ENCODE measurements at places on chromosomes 1 and 21.

DNA sequence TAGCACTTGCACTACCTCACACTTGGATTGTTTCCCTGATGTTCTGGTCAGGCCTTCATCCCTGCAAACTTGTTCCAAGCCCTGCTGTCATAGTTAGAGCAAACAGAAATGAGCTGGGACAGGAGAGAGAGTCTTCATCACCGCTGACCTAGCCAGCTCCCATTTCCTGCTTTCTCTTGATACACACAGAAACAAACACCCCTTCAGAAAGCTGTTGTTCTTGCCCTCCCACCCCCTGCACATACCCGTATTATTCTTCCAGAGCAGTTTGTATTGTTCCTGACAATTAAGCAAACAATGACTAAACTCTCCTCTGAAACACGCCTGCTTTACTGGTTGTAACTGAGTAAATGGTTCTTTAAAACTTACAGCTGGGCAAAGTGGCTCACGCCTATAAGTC, 2.9 kb upstream of the SYT2 start:
- no peak for DNase-seq

DNA sequence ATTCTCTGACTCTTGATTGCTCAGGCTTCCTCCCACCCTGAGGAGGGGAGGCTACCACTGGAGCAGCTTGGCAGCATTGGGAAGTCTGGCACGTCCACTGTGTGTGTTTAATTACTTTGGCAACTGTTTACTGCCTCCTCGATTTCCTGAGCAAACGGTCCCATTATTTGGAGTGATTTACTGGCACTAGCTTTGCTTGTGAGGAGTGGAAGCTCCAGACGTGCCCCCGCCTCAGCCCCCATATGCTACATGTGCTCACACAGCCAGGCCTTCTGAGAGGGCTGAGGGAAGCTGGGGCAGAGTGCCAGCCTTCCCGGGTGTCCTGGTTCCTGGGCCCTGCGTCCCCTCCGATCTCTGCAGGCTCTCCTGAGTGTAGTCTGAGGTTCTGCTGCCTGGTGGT, 306.2 kb downstream of the PTPRU start:
- no peak for DNase-seq

DNA sequence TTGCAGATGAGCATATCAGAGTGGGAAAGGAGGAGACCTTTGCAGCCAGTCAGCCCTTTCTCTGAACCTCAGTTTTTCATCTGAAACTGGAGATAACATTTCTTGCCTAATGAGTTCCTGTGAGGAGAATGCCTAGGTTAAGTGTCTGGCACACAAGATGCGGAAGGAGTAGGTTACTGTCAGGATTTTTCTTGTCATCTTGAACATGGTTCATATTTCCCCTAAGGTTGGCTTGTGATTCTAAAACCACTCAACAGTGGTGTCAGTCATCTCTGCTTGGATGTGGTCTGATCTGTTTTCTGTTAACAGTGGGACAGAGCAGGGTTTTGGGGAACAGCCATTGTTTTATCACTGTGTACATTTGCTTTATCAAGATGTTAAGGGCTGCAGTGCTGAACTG, 70.6 kb downstream of the TGFB2 start:
- DNase-seq = no peak

- DNase-seq = no peak
Observed at GRCh38 chr1:183636334-183636682, 725 bp upstream of the ARPC5 start.

GRCh38 chr1:170692866-170693575, 29.1 kb downstream of the PRRX1 start:
- no peak for DNase-seq

DNA sequence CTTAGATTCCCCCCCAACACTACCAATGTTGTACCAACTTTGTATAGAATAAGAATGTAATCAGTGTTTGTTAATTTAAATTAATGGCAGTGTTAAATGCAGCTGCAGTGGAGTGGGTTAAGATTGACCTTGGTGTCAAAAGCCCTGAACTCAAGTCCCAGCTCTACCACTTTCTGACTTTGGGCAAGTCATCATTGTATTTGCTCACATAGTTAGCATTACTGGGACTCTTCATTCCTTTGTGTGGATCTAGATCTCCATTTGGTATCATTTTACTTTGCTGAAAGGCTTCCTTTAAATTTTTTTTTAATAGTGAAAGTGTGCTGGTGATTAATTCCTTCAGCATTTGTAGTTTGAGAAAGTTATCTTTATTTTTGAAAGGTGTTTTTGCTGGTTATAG, 22.2 kb upstream of the PHGDH start:
- DNase-seq = no peak

- peak; percentile 72 for DNase-seq
Observed at GRCh38 chr1:21293537-21294265, 3.4 kb upstream of the ECE1 start.

DNA sequence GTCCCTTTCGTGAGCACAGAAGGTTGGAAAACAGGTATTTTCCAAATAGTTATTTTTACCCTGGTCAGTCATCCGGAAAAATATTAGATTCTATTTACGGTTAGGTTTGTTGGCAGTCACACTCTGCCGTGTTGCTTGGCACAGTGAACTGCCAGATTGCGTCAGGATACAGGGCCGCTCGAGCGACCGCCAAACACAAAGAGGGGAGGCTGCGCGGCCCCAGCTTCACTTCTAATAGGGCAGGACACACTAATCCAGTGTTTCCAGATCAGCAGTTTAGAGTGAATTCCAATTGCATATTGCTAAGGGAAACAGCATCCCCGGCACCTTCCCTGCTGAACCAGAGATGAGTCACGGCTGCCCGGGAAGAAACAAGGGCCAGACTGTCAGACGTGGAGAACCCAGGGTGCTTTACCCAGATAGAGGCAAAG, 22.9 kb downstream of the UMODL1 start:
- DNase-seq = no peak

GRCh38 chr1:22137004-22137720, 5.7 kb downstream of the WNT4 start:
- no peak for DNase-seq

DNA sequence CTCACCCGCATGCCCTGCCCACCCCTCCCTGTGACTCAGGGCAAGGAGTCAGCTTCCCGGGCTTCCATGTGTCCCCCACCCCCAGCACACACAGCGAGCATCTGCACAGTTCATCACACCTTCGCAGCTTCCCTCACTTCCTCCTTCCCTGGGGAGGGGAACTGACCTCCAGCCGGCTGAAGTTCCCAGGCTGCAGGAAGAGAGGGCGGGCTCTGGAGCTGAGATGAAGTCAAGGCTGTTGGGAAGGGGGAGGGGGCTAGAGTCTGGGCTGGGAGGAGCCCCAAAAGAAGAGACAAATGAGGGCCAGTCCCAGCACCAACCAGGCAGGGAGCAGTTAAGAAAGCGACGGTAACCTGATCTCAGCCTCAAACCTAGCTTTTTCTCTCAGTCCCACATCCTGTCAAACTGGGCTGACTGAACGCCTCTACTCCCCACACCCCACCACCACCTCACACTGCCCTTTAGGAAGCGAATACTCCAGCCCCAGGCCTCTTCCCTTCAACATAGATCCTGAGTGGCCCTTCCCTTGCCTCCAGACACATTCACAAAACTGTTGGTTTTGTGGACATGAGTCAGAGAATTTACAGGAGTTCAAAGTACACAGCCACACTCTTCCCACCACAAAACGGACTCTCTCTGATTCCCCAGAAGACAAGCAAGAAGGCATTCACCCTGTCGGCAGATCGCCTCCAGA, 1.8 kb downstream of the RHOC start:
- peak; percentile 29 for DNase-seq

DNA sequence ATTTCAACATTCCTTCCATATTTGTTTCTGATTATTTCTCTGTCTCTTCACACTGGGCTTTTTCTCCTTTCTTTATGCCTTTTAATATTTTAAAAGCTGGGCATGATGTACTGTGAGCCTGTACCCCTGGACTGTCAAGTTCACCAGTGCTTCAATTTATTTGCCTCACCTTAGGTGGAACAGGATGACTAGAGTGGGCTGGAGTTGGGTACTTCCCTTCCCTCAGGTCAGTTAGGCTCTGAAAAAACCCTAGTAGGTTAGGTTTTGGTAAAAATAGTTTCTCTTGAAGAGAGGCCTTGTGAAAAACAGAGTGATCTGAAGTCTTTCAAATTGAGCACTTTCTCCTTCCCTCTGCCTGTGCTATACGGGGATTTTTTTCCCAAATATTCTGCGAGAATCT, 163.0 kb upstream of the LYPLAL1 start:
- DNase-seq = no peak

DNA sequence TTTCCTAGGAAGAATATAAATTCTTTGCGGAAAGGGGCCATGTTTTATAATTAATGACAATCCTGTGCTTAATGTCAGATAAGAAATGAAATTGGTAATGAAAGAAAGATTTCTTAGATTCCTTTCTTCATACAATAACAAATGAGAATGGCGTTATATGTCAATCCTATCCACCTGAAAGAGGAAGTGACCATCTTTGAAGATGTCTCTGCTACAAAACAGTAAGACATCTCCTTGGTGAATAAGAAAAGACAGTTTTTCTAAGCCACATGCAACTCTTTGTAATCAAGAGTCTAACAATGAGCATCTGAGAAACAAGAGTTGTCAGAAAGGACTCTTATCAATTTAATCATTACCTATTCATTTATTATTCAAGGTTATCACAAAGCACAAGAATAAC, 286.0 kb downstream of the VAV3 start:
- DNase-seq = no peak
